ENCODE measurements at places on chromosomes 5 and 9.

DNA sequence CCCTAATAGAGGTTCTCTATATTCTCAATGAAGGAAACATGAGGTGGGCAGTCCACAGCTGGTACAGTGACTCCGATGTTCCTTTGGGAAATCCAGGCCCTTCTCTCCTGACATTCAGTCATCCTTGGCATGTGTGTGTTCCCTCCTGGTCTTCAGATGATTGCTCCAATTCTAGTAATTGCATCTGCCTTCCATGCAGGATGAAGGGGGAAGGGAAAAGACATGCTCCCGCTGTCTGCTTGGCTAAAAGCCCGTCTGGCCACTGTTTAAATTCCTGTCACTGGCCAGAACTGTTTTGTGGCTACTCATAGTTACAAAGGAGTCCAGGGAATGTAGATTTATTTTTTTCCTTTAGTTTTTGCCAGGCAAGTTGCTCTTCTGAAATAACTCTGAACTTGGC lies 65.0 kb downstream of the MAST4 start:
- DNase-seq, result peak; percentile 78

GRCh38 chr9:84791643-84792042 lies 122.1 kb downstream of the NTRK2 start:
- peak; percentile 45 for DNase-seq

DNA sequence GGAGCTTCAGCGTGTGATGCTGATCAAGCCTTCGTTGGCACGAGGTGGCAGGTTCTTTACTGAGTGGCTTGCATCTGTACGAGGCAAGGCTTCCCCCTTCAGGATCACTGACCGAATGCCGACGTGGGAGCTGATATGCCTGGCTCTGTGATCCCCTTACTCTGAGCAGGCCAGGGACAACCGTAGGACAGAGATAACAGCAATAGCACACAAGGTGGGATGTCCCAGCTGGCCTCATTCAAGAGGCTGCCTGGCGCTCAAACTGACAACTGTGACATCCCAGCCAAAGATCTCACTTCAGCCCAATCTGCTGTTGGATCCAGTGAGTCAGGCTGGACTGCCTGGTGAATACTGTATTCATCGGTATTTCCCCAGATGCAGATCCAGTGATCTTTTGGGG lies 199.4 kb upstream of the PANK3 start:
- DNase-seq, result no peak

DNA sequence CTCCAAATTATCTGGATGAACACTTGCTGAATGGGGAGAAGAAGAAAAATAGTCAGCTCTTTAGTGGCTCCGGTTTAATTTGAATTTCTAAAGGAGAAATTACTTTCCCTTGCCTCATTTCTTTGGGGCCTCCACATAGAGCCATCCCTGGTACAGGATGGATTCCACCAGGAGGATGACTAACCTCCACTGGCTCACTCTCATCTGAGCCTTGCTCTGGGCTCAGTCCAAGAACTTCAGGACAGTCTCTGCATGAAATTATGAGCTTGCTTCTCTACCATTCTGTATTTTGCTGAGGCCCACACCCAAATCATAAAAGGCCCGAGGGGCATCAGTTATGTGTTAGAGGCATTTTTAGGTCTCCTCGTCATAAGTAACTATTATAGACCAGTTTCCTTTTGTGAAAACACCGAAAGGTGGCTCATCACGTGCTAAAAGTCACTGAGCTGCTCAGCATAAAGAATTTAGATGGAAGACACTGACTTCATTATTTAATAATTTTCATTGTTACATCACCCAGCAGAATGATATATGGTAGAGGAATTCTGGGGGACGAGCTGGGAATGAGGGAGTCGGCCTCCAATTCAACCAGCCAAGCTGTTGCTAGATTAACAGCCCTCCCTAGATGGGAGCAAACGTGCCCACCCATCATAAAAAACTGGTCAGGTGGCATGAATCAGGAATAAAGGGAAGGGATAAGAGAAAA lies 222.1 kb downstream of the TARS1 start:
- peak; percentile 84 for DNase-seq

GRCh38 chr5:61582205-61582820 lies 250.3 kb downstream of the ZSWIM6 start:
- DNase-seq, result peak; percentile 39

- no peak for DNase-seq
Measured at GRCh38 chr9:136270173-136270705, 24.6 kb upstream of the QSOX2 start.

- DNase-seq, result no peak
Measured at GRCh38 chr5:78547183-78547582, 101.4 kb downstream of the LHFPL2 start.

All from fibroblast of skin of right quadriceps (primary cell).